ENCODE measurements at places on chromosomes 1 and 21.

- no peak for DNase-seq
Observed at GRCh38 chr1:174789399-174789798, 210.3 kb upstream of the CACYBP start.

GRCh38 chr1:220380885-220381284 is 108.6 kb upstream of the RAB3GAP2 start:
- no peak for DNase-seq

DNA sequence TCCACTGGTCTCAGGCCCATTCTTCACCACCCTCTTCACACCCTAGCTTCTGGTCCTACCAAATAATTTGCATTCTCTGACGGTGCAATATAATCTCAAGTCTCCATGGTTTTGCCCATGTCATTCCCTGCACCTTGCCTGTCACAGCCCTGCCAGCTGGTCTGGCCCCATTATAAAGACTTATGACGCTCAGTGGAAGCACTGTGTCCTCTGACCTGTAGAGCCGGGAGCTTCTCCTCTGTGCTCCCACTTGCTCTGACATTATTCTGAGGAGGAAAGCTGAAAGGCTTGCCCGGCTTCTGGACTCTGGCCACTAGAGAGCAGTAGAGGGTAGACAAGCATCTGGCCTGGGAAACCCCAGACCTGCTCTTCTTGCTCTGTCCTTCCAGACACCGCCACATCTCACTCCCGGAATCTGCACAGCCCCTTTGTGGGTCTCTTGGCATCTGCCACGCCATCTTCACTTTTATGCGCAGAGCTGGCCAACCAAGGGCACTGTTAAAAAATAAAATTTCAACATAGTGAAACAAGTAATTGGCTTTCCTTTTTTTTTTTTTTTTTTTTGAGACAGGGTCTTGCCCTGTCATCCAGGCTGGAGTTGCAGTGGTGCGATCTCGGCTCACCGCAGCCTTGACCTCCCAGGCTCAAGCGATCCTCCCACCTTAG is 44.4 kb downstream of the NENF start:
- DNase-seq = peak; percentile 45

DNA sequence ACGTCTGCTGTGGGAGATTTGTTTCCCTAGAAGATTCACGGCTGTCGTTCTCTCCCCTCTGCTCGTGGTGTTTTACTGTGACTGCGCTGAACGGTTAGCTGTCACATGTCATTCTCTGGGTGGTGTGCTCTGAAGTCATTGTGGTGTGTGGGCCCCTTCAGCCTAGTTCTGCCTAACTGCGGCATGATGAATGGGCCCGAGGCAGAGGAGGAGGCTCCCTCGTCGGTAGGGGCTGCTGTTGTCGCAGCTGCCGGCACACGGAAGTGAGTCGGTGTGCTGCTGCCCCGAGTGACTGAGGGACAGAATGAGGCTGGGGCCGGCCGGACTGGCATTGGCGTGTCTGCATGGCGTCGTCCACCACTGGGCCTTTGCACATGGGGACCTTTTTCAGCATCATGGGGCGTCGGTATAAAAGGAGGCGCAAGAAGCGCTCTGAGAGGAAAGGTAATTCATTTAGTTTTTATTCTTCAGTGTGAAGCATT is 77.9 kb downstream of the ADARB1 start:
- DNase-seq = peak; percentile 48

DNA sequence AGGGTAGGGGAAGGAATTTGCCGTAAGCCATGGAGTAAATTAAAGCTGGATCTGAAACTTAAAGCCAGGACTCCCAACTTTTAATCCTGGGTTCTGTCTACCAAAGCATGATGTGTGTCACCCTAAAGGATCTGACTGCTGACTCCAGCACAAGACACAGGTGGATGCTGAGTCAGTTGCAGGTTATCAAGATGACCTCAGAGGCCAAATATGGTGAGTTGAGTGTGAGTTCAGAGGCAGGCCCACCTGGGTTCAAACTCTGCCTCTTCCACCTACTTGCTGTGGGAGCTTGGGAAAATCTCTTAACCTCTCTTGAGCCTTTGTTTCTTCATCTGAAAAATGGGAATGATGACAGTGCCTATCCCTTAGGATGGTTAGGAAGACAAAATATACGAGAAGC is 16.7 kb upstream of the LDLRAP1 start:
- no peak for DNase-seq

- DNase-seq = no peak
Observed at GRCh38 chr1:90488451-90488850, 228.7 kb downstream of the BARHL2 start.

DNA sequence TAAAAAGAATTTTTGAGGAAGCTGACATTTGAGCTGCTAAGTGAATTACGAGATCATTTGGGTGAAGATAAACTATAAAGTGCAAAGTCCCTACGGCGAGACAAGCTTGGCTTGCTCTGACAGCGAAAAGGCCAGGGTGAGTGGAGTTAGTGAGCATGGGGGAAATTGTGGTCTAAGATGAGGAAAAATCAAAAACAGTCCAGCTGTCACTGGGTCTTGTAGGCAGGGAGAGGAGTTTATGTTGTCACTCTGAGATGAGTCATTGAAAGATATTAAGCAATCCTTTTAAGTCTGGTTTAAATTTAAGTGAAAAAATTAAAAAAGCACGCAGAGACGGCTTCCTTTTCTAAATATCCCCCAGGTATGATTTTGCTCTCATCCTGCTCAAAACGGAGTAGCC is 601.9 kb downstream of the MRPL39 start:
- DNase-seq = no peak

DNA sequence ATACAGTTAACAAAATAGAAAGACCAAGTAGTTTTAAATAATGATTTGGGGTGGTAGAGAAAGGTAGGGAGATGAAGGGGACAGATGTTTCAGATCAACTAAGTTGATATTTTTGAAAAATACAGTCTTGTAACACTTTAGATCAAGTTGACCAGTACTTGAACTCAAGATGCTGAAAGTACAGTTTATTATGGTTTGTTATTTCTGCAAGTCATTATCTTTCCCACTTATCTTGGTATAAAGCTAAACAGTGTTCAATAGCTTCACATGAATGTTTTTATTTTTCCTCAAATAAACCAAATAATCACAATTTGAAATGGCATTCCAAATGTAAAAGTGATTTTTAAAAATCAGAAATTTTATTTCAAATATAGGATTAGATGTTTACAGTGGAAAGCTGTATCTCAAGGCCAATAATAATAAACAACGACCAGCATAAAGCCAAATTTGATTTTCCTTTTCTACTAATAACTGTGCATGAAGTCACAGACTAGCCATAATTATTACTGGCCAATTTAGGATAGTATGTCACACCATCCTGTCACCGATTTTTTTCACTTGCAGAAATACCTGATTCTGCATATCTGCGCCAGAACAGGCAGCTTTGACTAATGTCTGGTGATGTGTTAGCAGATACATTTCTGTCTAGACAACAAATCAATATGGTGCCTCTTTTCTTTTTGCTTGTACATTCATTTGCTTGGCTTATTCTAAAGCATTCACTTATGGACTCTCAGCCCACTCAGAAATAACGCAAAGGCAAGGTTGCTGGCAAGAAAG is 320.2 kb downstream of the TM2D1 start:
- DNase-seq = no peak

DNA sequence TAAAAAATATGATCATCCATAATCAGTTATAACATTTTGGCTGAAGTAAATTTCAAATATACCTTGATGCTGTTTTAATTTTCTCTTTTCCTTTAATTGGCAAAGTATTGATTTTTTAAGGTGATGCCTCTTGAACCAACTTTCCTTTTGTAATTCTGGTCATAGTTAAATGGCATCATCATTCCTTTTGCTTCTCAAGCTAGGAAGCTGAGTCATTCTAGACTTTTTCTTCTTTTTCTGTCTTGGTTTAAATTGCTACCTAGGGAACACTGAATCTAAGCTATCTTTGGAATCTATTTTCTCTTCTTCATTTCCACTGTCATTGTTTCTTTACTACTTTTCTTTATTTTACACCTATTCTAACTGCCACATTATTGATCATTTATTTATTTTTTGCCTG is 162.7 kb downstream of the HMCN1 start:
- DNase-seq = no peak

- DNase-seq = no peak
Observed at GRCh38 chr1:155913969-155914757, 3.0 kb upstream of the RIT1 start.

- DNase-seq = peak; percentile 57
Observed at GRCh38 chr1:161726473-161727255, 5.3 kb downstream of the FCRLB start.

GRCh38 chr21:33968080-33968994 is 52.7 kb upstream of the ATP5PO start:
- no peak for DNase-seq

- DNase-seq = no peak
Observed at GRCh38 chr1:59089036-59089798, 207.7 kb upstream of the FGGY start.

GRCh38 chr1:53517821-53518352 is 58.7 kb downstream of the DMRTB1 start:
- DNase-seq = no peak
